Fibroblast of the aortic adventitia (primary cell): ENCODE measurements at places on chromosomes 4 and X. TPM values are rescaled to one million over a fixed set of nuclear protein-coding genes. Genes with fewer than 3 reads are reported as not detected.

DNA sequence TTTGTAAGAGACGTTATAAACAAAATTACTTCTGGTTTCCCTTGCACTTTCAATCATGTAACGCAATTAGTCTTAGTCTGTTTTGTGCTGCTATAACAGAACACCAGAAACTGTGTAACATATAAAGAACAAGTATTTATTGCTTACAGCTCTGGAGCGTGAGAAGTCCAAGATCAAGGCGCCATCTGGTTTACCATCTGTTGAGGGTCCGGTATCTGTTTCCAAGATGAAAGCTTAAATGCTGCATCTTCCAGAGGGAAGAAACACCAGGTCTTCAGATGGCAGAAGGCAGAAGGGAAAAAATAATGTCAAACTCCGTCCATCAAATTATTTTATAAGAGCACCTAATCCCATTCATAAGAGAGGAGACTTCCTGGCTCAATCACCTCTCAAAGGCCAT lies 474.1 kb downstream of the PDGFC start:
- DNase-seq = no peak

The PTCHD1 gene
- total RNA-seq = under 0.01 and 0.08 TPM in 2 replicates

DNA sequence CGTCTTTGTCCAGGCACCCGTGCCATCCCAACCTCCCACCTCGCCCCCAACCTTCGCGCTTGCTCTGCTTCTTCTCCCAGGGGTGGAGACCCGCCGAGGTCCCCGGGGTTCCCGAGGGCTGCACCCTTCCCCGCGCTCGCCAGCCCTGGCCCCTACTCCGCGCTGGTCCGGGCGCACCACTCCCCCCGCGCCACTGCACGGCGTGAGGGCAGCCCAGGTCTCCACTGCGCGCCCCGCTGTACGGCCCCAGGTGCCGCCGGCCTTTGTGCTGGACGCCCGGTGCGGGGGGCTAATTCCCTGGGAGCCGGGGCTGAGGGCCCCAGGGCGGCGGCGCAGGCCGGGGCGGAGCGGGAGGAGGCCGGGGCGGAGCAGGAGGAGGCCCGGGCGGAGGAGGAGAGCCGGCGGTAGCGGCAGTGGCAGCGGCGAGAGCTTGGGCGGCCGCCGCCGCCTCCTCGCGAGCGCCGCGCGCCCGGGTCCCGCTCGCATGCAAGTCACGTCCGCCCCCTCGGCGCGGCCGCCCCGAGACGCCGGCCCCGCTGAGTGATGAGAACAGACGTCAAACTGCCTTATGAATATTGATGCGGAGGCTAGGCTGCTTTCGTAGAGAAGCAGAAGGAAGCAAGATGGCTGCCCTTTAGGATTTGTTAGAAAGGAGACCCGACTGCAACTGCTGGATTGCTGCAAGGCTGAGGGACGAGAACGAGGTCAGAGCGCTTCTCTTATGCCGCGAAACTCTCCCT lies at the start of gene TET2:
TET2 (plus strand) TSS at position 601 of the 740 bp plus-strand sequence. CDS start 87,067 bp downstream, outside the sequence.
- DNase-seq = peak; percentile 79

DNA sequence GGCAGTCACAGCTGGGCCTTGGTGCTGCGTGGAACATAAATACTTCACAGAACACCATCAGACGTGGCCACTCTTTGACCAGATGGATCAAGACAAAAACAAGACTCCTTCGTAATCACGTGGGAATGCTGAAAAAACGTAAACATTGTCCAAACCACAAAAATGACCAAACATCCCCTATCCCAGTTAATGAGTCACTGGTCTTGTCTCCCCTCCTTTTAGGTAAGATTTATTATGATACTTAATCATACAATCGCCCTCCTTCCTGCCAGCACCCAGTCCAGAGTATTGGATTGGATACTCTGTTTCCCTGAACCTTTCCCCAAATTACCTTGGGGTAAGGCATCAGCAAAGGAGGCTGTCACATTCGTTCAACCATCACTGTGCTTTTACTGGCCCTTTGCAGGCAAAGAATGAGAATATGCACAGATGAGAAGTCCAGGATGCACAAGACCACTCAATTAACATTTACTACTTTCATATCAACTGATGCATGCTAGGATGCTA lies 601 bp upstream of the TCEANC start:
- peak; percentile 96 for DNase-seq

The BEND2 gene
- not detected in 2 replicates for total RNA-seq

GRCh38 chrX:9940421-9940820 lies 26.7 kb upstream of the CLDN34 start:
- DNase-seq = no peak

- peak; percentile 72 for DNase-seq
Observed at GRCh38 chr4:168558599-168558998, 61.7 kb downstream of the PALLD start.

The NLGN4X gene
- total RNA-seq = 0.08 TPM in 1 of 2 replicates, not detected in the other

The VSIG1 gene
- 0.09 TPM in 1 of 2 replicates, not detected in the other for total RNA-seq

The TMEM271 gene
- total RNA-seq = not detected in 2 replicates

GRCh38 chr4:112378858-112379257 lies 81.7 kb downstream of the ALPK1 start:
- peak; percentile 27 for DNase-seq

The AMTN gene
- not detected in 2 replicates for total RNA-seq

DNA sequence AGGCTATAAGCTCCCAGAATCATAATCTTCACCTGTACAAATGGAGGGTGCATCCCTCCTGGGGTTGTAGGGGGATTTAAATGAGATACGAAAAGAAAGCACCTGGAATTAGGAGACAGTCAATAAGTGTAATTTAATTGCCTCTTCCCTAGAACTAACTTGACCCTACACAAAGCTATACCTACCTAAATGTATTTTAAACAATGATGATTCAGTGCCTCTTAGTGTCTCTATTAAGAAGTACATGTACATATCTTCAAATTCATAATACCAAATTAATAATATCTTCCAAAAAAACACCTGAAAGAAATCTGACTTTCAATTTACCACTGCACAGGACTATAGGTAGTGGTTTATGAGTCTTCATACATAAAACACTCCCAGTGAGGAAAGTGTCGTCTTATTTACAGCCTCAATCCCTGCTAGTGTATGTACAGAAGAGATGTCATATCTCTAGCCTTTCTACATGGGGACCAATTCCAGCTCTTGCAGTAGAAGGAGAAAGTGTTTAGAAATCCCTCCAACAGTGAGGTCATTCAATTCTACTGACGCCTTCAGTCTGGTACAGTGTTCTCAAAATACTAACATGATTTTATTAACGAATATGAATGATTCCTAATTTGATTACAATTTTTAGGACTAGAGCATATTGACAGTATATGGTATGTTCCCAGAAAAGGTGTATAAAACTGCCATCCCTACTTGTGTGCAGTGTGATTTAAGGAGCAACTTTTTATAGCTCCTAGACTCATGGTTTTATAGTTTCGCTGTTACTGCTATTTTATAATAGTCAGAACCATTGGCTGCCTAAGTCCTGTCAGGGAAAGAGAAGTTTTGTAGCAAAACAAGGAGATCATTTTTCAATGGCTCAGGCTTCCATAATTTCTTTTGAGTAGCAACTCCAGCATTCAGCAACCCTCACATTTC lies 282.7 kb downstream of the UNC5C start:
- no peak for DNase-seq

DNA sequence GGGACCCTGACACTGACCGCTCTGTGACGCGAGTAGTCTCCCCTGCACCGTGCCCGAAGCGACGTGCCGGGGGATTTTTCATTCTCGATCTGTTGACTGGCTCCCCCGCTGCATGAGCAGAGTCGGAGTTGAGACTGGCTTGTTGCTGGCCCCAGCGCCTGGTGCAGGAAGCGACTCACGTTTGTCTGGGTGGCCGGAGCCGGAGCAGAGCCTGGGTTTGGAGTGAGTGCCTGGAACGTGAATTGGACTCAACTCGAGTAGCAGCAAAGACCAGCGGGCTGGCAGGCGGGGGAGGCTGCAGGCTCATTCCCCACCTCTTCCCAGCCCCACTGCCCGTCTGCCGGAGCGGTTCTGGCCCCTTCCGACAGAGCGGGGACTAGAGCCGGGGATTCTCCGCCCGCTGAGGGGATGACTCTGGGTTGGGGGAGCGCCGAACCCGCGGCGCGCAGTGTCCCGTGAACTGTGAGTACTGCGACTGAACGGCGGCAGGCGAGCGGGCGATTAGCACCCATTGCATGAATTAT lies 554 bp downstream of the PCDH7 start:
- DNase-seq = peak; percentile 57

DNA sequence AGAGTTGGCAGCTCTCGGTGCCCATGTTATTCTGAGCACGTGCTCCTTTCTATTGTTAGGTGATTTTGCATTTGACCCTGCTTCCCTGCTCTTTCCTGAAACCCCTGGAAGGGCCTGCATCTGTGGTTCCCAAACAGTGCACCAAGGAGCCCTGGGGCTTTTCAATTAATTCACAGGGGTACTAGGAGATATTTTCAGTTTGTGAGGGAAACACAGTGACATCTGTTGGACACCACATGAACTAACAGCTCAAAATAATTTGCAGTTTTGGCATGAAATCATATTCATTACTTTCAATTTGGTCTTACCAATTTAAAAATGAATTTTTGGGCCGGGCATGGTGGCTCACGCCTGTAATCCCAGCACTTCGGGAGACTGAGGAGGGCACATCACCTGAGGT lies 156.6 kb downstream of the GATB start:
- DNase-seq = peak; percentile 47

DNA sequence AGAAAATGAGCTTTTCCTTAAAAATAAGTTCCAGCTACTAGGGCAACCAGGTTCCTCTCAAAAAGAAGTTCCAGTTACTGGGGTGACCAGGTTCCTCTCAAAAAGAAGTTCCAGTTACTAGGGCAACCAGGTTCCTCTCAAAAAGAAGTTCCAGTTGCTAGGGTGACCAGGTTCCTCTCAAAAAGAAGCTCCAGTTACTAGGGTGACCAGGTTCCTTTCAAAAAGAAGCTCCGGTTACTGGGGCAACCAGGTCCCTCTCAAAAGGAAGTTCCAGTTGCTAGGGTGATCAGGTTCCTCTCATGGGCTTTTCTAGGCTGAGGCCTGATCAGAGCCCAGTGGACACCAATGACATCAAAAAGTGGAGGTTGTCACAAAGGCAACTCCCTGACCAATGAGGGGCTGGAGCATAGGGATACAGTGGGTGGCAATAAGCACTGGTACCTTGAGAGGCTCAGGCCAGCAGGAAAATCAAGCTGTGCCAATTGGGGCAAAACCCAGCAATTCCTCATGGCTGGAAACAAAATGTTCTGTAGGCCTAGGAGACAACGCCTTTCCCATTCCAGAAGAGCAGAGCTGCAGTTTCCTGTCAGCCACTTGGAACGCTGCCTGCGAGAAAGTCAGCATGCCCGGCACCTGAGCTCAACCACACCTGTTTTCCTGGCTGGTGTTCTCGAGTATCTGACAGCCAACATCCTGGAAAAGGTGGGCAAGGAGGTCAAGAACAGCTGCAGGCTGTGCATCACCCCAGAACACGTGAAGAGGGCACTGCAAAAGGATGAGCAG lies 12.3 kb upstream of the SYTL5 start:
- no peak for DNase-seq

DNA sequence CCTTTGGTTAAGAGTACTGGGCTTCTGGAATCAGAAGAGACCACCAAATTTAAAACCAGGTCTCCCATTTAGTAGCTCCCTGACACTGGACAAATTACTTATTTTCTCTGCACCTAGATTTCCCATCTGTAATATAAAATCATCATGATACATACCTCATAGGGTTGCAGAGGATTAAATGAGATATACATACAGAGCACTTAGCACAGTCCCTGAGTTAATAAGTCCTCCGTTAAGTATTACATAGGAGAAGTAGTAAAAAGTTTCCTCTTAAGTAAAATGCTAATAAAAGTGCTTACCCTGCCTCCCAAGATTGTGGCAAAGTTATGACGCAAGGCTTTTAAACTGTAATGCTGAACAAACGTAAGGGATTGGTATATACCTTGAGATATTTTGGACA lies 539 bp upstream of the CHIC1 start:
- peak; percentile 7 for DNase-seq

DNA sequence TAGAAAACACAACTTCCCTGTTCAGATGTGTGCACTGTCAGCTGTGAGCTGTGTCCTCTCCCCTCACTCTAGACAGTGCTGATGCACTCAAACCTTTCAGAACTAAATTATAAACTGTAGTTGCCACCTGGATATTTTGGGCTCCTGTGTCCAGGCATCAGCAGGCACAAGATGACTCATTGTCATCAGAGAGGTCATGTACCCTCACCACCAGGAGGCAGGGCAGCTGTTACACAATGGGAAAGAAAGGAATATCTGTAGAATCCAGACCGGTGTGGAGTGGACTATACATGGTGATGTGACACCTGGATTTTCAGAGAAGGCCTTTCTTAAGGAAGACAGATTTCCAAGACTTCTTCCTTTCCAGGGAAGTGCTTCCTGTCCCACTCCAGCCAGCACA lies 854.4 kb upstream of the AGA start:
- no peak for DNase-seq

DNA sequence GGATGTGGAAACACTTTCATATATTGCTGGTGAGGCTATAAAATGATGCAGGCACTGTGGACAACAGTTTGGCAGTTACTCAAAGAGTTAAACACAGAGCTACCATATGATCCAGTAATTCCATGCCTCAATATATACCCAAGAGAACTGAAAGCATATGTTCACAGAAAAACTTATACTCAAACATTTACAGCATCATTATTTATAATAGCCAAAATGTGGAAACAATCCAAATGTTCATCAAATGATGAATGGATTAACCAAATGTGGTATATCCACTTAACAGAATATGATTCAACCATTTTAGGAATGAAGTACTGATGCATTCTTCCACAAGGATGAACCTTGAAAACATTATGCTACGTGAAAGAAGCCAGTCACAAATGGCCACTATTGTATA lies 603.8 kb downstream of the IQCM start:
- no peak for DNase-seq

The HSD17B13 gene
- total RNA-seq = 0.18 TPM in 1 of 2 replicates, not detected in the other

- DNase-seq = no peak
Observed at GRCh38 chr4:100175858-100176257, 14.4 kb downstream of the DDIT4L start.

DNA sequence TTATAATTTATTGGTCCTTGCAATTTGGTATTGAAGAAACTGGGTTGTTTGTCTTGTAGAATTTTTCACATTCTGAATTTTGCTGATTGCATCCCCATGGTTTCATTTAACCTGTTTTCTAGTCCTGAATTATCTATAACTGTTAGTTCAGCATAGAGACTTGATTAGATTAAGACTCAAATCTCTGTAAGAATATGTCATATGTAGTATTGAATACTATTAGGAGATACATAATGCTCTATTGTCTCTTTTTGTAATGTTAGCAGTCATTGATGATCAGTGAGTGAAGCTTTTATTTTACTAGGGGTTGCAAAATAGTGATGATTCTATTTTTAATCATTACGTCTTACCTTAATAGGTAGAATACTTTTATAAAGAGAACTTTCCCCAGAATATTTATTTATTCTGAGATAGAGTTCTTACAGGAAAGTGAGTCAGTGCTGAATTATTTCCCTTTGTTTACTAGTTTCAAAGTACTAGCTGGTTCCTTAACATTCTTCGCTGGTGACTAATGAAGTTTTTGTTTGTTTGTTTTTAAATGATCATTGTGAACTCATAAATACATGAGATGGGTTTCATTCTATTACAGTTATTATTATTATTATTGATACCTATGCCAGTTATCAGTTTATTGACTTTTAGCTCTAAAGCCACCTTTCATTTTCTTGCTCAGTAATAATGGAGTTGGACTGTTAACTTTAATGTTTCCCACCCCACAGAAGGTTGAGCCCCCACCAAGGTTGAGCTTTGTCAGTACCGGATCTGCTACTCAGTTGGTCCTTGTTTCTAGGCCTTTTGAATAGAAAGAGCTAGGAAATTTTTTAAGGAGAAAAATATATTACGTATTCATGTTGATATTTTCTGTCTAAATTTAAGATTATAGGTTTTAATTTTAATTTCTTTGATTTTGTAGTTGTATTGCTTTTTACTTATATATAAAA lies 102.3 kb downstream of the LARP1B start:
- peak; percentile 65 for DNase-seq

GRCh38 chr4:121564840-121565375 lies 131.9 kb downstream of the ANXA5 start:
- DNase-seq = peak; percentile 3

The VCX gene
- total RNA-seq = not detected in 2 replicates
